ENCODE measurements at places on chromosomes 7 and 10. TPM values are rescaled to one million over a fixed set of nuclear protein-coding genes. Genes with fewer than 3 reads are reported as not detected.
A peak's percentile ranks its signal among the peaks of the same experiment; 100 is the strongest.

JAKMIP3 gene
- 0.04 TPM for total RNA-seq

ACSM6 gene
- total RNA-seq = not detected

GRID2IP gene
- 0.12 TPM for total RNA-seq

DNAH11 gene
- 1.1 TPM for total RNA-seq

PPP1R3C gene
- 91.9 TPM for total RNA-seq

DRGX gene
- not detected for total RNA-seq

MSMB gene
- total RNA-seq = 0.64 TPM

WNT16 gene
- total RNA-seq = 0.12 TPM

FAM25C gene
- not detected for total RNA-seq

IL2RA gene
- total RNA-seq = 1.4 TPM

PPP1R9A gene
- total RNA-seq = 0.36 TPM

PDZD7 gene
- 0.04 TPM for total RNA-seq

FAM131B gene
- 0.44 TPM for total RNA-seq

HOXA13 gene
- total RNA-seq = not detected

ATOH7 gene
- not detected for total RNA-seq

CHAT gene
- total RNA-seq = not detected

KIAA1217 gene
- 69.4 TPM for total RNA-seq

SLC26A4 gene
- 0.24 TPM for total RNA-seq

DNA sequence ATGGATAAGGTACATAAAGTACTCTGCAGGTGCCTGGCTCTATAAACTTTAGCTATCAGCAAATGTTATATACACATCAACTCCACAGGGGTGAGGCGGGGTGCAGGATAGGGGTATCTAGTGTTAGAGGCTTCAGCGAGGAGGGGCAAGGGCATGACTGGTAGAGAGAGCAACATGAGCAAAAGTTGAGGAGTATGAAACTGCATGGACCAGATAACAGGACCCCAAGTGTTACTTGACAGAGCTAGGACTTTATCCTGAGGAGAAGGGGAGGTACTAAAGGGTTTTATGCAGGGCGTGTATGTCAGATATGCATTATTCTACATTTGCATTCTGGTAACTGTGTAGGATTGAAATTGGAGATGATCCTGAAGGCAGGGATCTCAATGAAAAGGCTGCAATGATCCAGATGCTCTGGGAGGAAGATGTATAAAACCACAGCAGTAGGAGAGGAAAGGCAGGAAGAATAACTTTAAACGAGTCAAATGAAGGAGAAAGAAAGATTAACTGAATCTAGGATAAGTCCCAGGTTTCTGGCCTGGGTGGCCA lies 109.8 kb upstream of the FAM133B start:
- no peak for ATAC-seq

DNA sequence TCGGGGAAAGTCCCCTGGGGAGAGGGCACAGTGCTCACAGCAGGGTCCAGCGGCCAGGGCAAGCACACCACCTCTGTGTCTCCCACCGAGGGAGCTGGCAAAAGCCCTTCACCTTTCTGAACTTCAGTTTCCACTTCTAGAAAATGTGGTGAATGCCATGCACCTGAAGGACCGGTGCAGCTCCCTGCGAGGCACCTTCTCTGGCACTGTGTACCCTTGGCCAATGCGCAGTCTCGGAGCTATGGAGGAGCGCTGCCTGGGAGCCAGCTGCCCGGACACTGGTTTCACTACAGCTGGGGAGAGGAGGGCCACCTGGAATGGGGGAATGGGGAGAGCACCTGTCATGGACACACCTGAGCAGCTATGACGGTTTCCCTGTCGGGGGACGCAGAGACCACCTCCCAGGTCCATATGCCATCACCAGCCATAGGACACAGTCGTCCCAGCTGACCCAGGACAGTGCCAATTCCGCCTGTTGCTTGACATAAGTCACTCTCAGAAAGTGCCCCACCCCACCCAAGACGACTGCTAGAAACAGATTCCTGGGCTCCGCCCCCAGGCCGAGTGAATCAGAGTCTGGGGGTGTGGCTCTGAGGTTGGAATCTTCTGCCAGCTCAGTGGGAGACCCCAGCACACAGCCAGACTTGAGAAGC lies 16.8 kb downstream of the RASGEF1A start:
- peak; percentile 32 for ATAC-seq

DNA sequence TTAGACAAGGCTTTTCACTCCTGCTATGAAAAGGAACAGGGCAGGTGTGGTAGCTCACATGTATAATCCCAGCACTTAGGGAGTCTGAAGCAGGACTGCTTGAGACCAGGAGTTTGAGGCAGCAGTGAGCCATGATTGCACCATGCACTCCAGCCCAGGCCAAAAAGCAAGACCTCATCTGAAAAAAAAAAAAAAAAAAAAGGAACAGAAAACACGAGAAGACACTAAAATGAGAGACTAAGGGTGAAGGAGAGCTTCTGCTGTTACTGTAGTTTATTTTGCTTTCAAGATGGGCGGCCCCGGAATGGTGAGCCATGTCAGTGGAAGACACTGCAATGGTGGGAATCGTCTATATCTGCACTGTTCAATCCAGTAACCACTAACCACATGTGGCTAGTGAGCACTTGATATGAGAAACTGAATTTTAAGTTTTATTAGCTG lies 9.9 kb downstream of the PIP4K2A start:
- ATAC-seq = no peak

DNA sequence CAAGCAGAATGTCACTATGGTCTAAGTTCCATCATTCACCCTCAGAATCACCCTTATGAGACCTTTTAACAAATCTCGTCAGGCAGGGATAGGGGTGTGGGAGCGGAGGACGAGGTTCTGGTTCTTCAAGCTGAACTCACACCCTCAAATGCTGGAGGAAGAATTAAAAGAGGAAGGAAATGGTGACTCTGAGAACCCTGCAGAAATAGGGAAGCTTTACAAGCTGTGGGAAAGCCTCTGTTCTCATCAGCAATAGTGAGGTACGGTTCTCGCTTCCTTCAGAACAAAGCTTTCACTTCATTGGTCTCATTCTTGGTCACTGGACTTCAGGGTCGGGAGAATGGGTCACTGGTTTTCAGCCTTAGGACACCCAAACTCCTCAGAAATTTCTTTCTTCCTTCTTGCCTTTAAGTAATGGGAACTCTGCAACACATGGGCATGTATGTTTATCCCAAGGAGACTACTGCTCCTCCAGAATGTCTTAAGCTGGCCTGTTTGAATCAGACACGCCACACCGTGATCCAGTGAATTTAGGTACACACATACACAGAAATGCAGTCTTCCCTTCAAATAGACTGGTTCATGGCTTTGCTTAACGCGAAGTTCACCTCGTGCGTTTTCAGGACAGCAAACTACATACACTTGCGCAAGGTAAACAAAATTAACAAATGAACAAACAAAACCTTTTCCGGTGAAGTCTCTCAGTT lies 226.0 kb downstream of the SFMBT2 start:
- ATAC-seq = peak; percentile 25

- ATAC-seq = no peak
These were observed 205.0 kb downstream of the PTPRN2 start for GRCh38 chr7:158382363-158383254.

DNA sequence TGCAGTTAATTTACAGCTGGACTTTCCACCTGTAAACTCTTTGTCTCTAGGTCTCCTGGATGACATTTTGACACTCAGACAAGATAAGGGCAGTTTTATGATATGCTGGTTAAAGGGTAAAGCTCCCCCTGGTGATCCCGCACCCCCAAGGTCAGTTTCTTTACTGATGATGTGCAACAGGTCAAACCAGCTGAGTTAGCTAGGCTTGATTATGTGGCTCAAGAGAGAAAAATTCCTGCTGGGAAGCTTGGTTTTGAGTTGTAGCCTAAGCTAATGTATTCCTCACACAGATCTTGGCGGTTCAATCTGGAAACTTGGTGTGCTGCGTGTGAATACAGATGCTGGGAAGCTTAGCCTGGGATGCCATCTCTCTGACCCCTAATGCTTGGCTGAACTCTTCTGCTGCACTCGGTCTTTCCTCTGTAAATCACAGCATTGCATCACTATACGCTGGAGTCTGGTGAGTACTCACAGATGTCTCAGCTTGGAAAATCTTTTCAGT lies 11.4 kb upstream of the AKR1D1 start:
- ATAC-seq = no peak

- ATAC-seq = no peak
These were observed 213.0 kb downstream of the JAZF1 start for GRCh38 chr7:27967639-27968038.

- no peak for ATAC-seq
These were observed 62.4 kb upstream of the MKRN1 start for GRCh38 chr7:140541513-140542227.

GRCh38 chr7:2168615-2169311 lies 64.0 kb downstream of the MAD1L1 start:
- ATAC-seq = peak; percentile 77

GRCh38 chr7:155803418-155804376 lies 8.6 kb downstream of the SHH start:
- peak; percentile 27 for ATAC-seq

GRCh38 chr7:49821181-49821580 lies 47.7 kb downstream of the VWC2 start:
- ATAC-seq = no peak

DNA sequence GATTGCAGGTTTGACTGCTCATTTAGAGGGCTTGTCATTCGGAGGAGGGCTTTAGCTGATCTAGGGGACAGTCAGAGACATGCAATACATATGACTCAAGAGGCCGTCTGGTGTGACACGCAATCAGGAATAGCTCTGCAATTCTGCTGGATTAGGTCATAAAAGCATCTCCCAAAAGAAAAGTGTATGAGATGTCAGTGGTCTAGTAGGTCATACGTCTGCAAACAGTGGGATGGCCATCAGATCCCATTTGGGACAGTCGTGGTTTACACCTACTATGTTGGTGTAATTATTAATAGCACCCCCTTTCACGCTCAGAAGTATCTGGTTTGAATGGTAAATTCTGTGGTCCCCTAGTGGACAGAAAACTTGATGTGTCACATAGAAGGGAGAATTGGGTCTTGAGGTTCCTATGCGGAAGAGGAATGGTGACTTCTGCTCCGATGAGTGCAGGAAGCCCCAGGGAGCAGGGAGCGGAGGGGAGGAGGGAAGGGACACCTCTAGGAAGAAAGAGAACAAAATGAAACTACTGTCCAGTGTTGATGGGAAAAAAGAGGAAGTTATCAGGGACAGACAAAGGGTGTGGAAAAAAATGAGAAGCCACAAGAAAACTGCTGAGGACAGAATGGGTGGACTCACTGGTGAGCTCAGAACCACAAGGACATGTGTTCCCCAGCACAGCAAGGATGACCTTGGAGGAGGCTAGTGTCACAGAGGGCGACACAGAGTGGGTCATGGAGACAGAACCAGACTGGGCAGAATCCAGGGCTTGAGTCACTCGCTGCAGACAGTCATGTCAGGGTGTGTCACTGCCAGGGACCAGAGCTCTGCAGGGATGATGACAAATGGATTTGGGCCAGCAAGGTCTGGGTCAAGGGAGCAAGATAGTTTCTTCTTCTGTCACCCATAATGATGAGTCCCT lies 59.9 kb downstream of the MAP3K8 start:
- peak; percentile 93 for ATAC-seq

- ATAC-seq = peak; percentile 57
These were observed 154.8 kb upstream of the PRR15 start for GRCh38 chr7:29408841-29409243.

GRCh38 chr7:155987681-155988235 lies 175.5 kb upstream of the SHH start:
- ATAC-seq = no peak

DNA sequence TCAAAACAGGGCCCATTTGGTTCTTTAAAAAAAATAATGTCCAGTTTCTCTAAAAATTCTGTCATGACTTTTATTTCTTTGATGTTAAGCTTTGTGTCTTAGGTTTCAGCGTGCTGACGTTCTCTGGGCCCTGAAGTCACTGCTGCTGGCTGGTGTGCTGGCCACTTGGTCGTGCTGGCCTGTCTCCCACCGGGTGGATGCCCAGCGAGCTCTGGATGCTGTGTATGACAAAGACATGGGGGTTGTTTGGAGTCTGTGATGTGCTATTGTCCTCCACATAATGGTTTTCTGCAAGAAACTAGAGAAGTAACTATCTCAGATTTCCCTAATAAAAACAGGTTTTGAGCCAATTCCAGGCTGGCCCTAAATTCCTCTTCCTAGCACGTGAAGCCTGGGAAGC lies 9.5 kb upstream of the IDI2 start:
- ATAC-seq = no peak

DNA sequence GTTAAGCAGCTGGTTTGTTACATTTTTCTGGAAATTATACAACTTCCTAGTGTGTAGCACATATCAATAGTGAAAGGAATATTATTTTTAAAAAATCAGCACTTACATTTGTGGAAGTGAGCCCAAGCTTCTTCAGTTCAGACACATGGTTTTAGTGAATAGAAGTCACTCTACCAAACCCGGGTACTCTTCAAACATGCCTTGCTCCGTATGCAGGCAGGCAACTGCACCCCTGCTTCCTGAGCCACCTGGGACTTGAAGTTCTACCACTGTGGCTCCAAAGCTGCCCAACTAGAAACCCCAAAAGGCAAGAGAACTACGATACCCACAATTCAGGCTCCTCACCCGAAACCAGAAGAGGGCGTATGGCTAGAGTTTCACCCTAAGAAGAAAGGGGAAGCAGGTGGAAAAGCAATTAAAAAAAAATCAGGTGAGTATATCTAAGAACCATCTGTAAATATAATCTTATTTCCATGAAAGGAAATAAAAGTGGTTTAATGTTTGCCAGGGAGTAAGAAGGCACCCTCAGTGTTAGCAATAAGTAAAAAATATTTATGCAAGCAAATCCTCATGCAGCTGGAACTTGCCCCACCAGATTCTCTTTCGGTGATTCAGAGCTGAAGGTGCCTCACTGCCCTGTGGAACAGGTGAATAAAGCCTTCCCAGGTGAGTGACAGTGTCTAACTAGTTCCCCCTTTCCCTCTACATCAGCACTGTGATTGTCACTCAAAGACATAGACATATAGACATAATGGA lies at the start of gene MACC1:
Gene MACC1 (minus strand): TSS at position 192 of the 756 bp plus-strand sequence. CDS start 55,522 bp downstream, outside the sequence.
- peak; percentile 94 for ATAC-seq

- no peak for ATAC-seq
These were observed 219.3 kb downstream of the DNAJB6 start for GRCh38 chr7:157555944-157556641.

DNA sequence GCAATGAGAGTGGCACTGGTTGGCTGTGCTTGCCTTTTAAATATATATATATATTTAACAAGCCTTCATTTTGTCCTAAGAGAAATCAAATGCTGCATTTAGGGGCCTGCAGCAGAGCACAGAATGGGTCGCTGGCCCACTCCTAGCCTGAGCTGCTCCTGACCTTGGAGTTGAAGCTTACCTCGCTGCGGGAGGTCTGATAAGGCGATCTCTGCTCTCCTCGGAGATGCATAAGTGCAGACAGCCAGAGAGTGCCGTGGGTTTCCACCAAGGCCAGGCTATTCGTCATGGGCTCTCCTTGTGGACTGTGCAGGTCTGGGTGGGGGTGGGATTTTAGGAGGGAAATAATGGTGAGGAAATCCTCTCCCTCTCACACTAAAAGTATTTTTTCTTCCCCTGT lies 99.5 kb upstream of the IKZF1 start:
- no peak for ATAC-seq
